Activated CD4-positive, alpha-beta T cell treated with anti-CD3 and anti-CD28 coated beads, Interleukin-2, Interleukin-4, amounts not matched to agents 100 ng/mL and 50 ng/mL, durations not matched to agents 16 hours and 8 hours (primary cell): ENCODE measurements at places on chromosomes 5 and 9.

- no peak for DNase-seq
Observed at GRCh38 chr5:56620903-56621677, 194.3 kb upstream of the MAP3K1 start.

GRCh38 chr9:88034964-88035363 is 60.6 kb upstream of the CDK20 start:
- DNase-seq: no peak

DNA sequence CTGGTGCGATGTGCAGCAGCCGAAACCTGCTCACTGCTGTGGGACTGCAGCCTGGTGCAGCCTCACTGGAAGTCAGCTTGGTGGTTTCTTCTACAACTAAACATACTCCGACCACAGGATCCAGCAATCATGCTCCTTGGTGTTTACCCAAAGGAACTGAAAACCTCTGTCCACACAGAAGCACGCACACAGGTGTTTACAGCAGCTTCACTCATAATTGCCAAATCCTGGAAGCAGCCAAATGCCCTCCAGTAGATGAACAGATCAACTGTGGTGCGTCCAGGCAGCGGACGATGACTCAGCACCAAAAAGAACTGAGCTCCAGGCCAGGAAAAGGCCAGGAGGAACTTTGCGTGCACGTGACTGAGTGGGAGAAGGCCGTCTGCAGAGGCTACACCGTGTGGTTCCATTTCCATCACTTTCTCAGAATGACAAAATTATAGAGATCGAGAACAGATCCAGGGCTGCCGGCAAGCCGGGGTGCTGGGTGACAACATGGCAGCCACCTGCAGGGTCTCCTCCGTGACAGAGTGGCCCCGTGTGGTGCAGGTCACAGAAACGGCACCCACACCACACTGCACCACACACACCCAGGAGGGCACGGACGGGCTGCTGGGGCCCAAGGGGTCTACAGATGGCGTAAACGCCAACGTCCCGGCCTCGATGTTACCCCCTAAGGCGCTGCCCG is 23.1 kb upstream of the NSMF start:
- no peak for DNase-seq

DNA sequence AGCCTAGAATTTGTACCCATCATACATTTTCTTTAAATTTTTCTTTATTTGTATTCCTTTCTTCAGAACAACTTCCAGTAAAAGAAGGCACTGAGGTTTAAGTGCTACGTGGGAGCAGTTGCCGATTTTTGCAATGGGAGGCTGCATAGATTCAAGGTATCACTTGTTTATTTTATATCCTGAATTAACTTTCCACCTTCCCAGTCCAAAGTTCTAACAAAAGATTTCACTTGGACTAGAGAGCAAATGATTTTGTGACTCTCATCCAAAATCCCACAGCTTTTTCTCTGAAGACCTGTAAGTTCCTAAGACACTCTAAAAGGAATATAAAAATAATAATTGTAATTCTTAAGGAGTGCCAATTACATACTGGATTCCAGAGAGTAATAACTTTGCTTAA is 139.1 kb upstream of the SPRY4 start:
- no peak for DNase-seq

GRCh38 chr5:61379677-61380076 is 47.6 kb downstream of the ZSWIM6 start:
- no peak for DNase-seq

GRCh38 chr9:134839455-134840125 is 41.0 kb upstream of the FCN2 start:
- no peak for DNase-seq

DNA sequence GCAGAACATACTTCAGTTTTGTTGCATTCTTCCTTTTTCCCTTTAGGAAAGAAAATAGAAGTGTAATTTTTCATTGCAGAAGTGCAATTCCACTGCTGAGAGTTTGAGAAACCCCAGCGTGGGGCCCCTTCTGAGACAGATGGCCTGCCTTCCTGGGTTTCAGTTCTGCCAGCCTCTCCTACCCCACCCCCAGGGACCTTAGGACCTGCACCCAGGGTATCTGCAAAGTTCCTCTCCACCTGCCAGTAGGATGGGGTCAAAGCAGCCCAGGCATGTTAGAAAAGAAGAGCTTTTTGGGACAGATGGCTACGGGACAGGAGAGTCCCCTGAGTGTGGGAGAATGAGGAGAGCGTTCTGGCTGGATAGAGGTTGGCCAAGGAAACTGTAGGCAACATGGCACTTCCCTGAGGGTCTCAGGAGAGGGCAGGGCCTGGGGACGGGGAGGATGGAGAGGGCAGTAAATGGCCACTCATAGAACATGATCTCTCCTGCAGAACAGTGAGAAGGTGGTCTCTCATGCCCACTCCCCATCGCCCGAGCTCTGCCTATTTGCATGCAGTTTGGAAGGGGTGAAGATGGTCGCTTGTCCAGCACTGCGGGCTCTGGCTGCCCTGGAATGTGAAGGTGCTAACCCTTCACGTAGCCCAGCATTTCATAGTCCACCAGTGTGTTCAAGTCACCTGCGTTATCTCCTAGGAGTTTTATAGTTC is at the start of gene TIFAB:
Gene TIFAB, minus strand, starts transcription at position 31 of the 710 bp plus-strand sequence. CDS start 2,412 bp downstream, outside the sequence.
- no peak for DNase-seq

- DNase-seq: no peak
Observed at GRCh38 chr5:14356305-14356704, 213.2 kb downstream of the TRIO start.

GRCh38 chr5:151464101-151464500 is 16.7 kb downstream of the SLC36A1 start:
- DNase-seq: no peak

DNA sequence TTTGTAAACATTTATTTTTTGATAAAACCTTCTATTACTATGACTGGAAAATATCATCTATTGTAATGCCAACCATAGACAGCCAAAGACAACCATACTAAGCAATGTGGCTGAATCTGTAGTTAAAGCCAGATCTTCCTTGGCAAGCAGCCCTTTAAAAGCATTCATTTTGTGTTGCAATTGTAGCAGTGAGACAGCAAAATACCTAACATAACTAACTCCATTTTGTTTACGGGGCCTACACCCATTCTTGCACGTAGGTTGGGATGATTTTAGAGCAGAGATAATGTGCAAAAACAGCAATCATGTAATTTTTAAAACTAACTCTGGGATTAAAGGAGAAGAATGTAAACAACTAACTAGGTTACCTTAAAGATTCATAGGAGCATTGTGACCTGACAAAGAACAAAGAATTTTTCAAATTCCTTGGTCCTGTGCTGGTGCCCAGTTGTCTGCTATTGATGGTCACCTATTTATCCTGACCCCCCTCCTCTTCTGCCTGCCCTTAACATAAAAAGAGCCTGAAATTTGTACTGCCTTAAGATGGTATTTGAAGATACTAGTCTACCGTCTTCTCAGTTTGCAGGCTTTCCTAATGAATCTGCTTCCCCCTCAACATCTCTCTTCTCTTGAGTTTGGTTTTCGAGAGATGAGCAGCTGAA is 10.6 kb downstream of the IFNA1 start:
- DNase-seq: no peak

- DNase-seq: no peak
Observed at GRCh38 chr9:135039916-135040645, 47.4 kb upstream of the OLFM1 start.
